ENCODE measurements at places on chromosomes 5 and 9. TPM values are rescaled to one million over a fixed set of nuclear protein-coding genes. Genes with fewer than 3 reads are reported as not detected.

P4HA2 gene
- total RNA-seq = 261 TPM

SOX30 gene
- total RNA-seq = 5.8 TPM

GDNF gene
- 5.8 TPM for total RNA-seq

CDO1 gene
- total RNA-seq = 6.8 TPM

IFNA2 gene
- total RNA-seq = not detected

PAPPA gene
- total RNA-seq = 5.3 TPM

PCDHGB3 gene
- not detected for total RNA-seq

ATG12 gene
- total RNA-seq = 179 TPM

CEL gene
- total RNA-seq = not detected

CD14 gene
- total RNA-seq = 10.3 TPM

GRCh38 chr5:171438738-171439137 lies 19.3 kb downstream of the FGF18 start:
- no peak for DNase-seq

- no peak for DNase-seq
Measured at GRCh38 chr9:106982636-106983035, 119.7 kb downstream of the ZNF462 start.

- DNase-seq = no peak
Measured at GRCh38 chr9:37611961-37612360, 19.6 kb upstream of the TOMM5 start.

- no peak for DNase-seq
Measured at GRCh38 chr9:29838491-29839020, 2265.3 kb upstream of the C9orf72 start.

- DNase-seq = no peak
Measured at GRCh38 chr9:34267660-34268059, 61.4 kb downstream of the KIF24 start.

- DNase-seq = no peak
Measured at GRCh38 chr5:131369558-131369957, 105.7 kb downstream of the CDC42SE2 start.

DNA sequence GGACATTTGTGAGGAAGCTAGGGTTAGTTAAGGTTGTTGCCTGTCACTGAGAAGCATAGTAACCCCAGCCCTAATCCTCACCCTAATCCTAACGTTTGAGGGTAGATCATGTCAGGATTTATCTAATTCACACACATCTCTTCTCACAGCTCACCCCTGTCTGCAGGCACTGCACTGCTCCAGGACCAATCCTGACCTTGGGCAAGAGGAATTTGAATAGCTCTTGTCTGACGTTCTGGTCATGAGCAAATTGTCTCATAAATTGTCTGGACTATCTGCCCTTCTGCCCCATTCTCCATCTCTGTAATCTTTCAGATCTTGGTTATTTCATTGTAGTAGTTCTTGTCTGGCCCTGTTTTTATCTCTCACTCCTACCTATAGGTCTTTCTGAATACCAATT lies 18.7 kb downstream of the CRHBP start:
- DNase-seq = no peak

DNA sequence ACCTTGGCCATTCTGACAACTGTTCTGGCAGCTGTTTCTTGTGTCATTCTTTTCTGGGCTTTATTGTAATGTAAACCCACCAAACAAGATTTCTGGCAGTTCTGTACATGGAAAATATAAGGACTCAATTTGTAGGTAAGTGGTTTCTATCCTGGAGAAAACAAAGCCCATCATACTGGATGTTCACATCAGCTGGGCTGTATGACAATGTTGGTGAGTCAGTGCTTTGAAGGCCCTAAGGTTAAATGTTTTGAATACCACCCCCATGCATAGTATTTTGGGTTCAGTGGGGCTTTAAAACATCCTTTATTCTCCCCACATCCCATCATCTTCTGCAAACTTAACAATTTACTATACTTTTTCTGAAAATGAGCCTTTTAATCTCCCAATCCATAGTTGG lies 52.5 kb downstream of the SH3GL2 start:
- DNase-seq = no peak

DNA sequence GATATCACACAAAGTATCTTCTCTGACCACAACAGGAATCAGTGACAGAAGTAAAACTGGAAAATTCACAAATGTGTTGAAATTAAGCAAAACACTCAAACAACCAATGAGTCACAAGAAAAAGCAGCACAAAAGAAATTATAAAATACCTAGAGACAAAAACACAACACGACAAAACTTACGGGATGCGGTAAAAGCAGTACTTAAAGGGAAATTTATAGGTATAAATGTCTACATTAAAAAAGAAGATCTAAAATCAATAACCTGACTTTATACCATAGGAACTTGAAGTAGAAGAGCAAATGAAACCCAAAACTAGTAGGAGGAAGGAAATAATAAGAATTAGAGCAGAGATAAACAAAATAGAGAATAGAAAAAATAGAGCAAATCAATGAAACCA lies 2.8 kb upstream of the WDR41 start:
- no peak for DNase-seq

DNA sequence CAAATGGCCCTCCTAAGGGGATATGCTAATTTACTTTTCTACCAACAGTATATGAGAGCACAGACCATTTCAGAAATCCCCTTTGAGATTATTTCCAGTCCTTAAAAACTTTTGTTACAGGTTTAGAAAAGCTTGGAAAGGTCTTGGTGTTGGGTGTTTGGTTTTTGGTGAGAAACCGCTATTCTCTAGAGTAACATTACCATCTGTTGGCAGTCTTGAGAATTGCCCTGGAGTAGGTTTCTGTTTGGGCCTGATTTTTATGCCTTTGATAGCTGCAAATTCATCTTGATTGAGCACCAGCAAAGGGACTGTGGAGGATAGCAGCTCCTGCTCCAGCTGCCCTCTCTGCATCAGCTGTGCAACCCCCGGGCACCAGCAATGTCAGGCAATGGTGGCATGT lies 8.0 kb downstream of the NUDT2 start:
- DNase-seq = no peak

GRCh38 chr9:80066931-80067330 lies 495.2 kb downstream of the TLE4 start:
- no peak for DNase-seq

- no peak for DNase-seq
Measured at GRCh38 chr5:17061973-17062470, 125.9 kb upstream of the MYO10 start.

GRCh38 chr9:101176384-101176783 lies 147.9 kb downstream of the PLPPR1 start:
- no peak for DNase-seq

- no peak for DNase-seq
Measured at GRCh38 chr9:70257991-70258691, 637 bp upstream of the SMC5 start.

- peak; percentile 37 for DNase-seq
Measured at GRCh38 chr9:16329671-16330113, 540.8 kb downstream of the BNC2 start.

DNA sequence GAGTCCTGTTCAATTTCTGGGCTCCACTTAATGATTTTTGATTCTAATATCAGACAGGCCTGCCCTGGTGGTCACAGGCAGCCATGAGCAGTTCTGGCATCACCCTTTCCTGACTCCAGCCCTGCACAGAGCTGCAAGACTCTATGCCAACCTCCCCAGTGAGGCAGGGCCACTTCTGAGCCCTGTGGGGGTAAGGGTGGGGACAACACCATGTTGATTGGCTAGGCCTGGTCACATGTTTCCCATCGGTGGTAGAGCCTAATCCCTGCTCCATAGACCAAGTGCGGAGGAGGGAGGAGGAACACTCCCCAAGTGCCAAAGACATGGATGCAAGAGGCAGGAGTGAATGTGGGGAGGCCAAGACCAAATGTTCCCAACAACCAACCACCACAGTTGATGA lies 134.6 kb downstream of the PHF2 start:
- DNase-seq = no peak

DNA sequence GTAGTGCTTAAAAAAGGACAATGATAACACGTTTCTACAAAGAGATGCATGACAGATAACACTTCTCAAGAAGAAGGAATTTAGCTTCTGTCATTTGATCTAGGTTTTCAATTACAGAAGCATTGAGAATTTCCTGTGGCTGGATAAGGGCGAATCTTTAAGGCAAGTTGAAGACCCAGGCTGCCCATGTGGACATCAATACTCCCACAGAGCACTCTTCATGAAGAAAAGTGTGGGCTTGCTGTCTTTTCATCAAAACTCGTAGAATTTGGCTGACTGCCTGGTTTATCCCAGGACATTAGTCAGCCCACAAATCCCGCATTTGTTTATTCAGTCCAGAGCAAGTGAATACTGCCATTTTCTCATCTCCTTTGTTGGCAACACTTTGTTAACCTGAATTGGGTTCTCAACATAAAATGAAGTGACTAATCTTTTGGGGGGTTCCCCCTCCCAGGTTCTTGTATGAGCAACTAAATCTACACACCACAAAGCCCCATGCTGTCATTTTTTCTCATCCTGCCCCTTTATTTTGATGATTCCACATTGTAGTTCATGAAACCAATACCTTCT lies 43.4 kb upstream of the CDKN2B start:
- peak; percentile 92 for DNase-seq

- DNase-seq = no peak
Measured at GRCh38 chr9:104608336-104608735, 2.9 kb upstream of the OR13C2 start.

- no peak for DNase-seq
Measured at GRCh38 chr5:143495110-143495509, 91.6 kb upstream of the NR3C1 start.

Measured in SJSA1 (cell line).